ENCODE measurements at places on chromosomes 2 and 18.

DNA sequence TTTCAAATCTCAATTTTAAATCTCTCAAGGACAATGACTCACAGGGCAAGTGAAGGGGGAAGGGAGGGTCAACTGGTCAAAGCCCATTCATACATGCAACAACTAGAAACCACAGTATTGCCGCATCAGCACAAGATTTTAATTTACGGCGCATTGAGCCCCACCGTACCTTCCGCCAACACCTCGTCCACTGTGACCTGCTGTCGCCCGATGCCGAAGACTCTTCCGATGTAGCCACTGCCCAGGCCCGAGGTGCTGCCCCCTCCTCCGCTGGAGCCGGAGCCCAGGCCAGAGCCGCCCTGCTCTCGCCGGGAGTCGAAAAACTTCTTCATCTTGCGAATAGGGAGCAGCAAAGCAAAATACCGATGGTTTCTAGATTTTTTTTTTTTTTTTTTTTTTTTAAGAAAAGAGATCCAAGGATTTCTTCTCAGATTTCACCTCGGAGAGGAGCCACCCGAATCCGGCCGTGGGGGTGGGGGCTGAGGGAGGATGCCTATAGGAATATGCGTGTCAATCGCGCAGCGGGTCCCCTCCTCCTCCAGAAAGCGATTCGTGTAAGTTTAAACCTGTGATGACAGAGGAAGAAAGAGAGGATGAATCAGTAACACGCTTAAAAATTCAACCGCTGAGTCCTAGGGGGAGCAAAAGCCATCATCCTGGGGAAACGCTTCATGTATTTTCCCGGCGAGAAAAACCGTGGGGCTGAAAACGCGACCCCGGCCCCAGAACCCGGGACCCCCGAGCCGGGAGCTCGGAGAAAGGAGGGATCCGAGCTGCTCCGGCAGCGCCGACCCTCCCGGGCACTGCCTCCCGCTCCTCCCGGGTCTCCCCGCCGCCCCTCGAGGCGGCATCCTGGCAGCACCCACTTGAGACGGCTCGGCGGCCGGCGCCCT is 584 bp downstream of the AAK1 start:
- peak; percentile 93 for DNase-seq

- DNase-seq: no peak
Measured at GRCh38 chr18:28366676-28367075, 189.7 kb upstream of the CDH2 start.

DNA sequence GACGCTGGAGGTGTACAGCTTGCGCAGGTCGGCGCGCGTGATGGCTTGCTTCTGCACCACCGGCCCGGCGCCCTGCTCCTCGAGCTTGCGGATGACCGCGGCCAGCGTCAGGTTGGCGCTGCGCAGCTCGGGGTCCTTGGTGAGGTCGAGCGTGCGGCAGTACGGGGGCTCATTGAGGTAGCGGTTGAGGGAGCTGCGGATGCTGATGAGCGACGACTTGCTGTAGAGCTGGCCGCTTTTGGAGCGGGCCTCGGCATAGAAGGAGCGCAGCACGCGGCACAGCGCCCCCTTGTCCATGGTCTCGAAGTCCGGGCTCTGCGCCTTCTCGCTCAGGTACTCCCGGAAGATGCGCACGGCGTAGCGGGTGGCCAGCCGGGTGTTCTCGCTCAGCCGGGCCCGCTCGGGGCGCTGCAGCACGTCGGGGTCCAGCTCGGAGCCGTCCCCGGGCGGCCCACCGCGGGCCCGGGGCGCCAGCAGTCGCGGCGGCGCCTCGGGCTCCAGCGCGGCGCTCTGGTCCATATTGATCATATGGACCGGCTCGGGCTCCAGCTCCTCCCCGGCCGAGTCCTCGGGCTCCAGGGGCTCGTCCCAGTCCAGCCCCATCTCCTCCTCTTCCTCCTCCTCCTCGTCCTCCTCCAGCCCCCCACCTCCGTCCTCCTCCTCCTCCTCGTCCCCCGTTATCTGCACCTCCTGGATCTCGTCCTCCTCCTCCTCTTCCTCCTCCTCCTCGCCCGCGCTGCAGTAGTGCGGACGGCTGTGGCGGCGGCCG is 523 bp downstream of the KCTD1 start:
- DNase-seq: peak; percentile 90

DNA sequence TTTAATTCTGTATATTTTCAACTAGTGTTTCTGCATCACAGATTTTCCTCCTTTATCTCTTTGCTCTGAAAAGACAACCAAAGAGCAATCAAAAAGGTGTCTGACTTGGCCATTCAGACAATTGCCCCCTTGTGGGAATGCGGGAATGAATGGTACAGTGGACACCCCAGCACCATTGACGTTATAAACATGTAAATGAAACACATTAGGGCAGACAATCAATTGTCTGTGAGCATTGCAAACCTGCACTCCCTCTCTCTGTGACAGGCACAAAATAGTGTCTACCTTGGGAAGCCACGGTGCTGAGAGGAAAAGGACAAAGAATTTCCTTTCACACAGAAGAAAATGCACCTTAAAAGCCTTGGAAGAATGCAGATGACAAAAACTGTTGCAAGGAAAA is 8.0 kb downstream of the ZEB2 start:
- no peak for DNase-seq

GRCh38 chr2:184302506-184302905 is 295.8 kb upstream of the ZNF804A start:
- DNase-seq: no peak
